ENCODE measurements at places on chromosomes 2 and 18.

DNA sequence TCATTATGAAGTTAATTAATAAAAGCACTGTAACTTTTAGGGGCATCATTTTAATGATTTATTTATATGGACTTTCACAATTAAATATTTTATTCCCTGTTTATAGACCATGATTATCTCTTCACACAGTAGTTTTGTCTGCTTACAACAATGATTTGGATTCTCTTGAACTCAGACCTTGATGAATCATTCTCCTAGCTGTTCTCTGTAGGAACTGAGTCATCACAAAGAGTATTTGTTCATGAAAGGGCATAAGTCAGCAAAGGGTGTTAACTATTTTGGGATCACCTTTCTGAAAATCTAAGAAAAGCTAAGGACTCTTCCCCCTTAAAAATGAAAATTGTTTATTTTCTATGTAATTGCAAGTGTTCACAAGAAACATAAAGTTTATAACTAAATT lies 461.1 kb upstream of the UBE2E3 start:
- DNase-seq, result no peak

- DNase-seq, result no peak
These were observed 707.9 kb upstream of the ID2 start for GRCh38 chr2:7973801-7974480.

- no peak for DNase-seq
These were observed 12.8 kb downstream of the IL1R2 start for GRCh38 chr2:102004581-102004980.

- DNase-seq, result no peak
These were observed 22.7 kb downstream of the MRO start for GRCh38 chr18:50797142-50797541.

GRCh38 chr2:21042958-21043743 lies 722 bp downstream of the APOB start:
- DNase-seq, result peak; percentile 25

DNA sequence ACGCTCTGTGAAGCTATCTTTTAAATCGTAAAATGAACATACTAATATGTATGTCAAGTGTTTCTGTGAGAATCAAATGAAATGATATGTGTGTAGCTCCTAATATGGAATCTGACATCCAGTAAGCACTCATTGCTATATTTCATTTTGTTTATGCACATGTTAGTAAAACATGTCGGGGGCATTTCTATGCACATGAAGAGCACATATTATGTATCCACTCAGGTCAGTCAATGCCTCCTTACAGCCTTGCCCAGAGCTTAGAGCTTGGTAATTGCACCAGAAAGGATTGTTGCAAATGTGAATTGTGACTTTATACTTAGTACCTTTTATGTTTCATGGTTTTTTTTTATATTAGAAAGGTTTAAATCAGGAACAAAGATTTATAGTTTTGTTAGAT lies 463.7 kb upstream of the HNMT start:
- no peak for DNase-seq

- no peak for DNase-seq
These were observed 2.3 kb downstream of the MYO1B start for GRCh38 chr2:191247381-191248057.

- no peak for DNase-seq
These were observed 132.3 kb upstream of the RND3 start for GRCh38 chr2:150619607-150620330.

GRCh38 chr2:47485751-47486300 lies 82.9 kb downstream of the MSH2 start:
- DNase-seq, result no peak

DNA sequence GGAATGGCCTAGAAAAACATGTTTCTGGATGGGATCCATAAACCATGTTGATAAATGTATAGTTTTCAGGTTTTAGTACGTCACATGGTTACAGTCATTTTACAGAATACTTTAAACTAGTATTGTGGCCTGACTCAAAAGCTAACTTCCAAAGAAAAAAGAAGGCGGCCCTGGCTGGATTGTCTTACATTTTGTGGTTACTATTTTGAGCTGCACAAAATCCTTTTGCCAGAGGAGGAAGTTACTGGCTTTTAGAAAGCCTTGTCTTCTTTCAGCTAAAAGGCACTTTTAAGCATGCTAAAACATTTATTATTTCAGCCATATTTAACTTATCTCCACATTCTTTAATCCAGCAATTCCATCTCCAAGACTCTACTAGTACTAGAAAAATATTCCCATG lies 227.9 kb downstream of the CDH2 start:
- no peak for DNase-seq

DNA sequence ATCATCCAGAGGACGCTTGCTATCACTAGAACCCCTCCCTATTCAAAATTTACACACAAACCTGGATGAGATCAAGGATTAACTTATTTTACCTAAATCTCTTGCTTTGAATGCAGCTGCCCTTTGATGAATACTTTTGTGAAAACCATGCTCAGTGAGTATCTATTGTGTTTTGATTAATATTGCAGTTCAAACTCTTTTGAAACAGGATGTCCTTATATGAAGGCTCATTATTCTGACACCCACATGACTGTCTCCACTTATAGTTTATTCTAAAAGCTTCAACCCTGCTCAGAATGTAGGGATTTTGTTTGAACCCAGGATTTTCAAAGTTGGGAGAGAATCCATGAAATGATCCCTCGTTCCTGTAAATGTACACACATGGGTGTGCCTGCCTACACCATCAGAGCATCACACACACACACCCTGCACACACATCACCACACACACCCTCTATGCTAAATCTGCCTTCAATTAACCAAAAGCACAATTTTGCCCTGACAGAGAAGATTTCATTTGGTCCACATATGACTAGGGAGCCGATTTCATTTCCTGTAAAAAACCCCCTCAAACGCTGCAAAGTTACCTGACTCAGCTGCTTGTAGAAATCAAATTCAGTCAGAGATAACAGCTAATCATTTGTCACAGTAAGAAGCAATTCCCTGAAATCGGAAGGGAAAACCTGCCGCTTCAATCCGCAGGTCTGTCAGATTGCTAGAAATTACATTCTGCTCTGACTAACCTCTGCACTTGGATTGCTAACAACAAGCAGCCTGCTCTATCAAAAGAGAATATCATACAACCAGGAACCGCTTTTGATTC lies 65.2 kb downstream of the ZEB2 start:
- no peak for DNase-seq

DNA sequence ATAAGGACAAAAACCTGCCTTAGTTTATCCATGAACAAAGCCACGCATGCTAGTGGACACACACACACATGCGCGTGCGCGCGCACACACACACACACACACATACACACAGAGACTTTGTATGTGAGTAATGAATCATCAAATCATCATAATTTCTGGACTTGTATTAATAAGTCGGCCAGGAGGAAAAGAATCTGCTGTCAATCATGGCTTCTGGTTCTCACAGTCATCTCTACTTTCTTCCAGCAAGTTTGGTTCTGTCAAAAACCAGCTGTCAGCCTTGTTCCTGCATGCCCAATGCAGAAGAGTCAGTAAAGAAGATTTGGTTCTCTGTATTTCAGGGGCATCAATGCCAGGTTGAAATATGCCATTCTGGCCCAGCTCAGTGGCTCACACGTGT lies 1.1 kb upstream of the TTR start:
- DNase-seq, result no peak

GRCh38 chr2:74499940-74500577 lies 656 bp upstream of the LBX2 start:
- no peak for DNase-seq

GRCh38 chr2:47403609-47404193 lies 745 bp downstream of the MSH2 start:
- DNase-seq, result no peak

DNA sequence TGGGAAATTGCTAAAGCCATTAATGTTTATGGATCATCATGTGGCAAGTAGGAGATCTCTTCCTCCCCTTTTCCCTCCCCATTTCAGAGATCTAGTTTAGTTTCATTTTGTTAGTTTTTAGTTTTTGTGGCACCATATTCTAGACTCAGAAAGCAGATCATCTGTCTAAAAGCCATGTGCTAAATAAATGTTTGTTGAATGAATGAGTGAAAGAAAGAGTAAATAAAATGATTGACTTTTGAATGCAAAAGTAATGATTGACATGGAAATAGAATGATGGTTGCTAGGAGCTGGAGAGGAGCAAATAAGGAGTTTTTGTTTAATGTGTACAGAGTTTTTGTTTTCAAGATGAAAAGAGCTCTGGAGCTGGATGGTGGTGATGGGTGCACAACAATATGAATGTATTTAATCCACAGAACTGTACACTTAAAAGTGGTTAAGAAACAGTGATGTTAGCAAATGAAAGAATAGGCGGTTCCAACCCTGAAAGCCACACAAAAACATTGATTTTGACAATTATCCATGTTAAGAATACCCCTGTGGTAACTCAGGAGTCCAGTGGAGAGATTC lies 23.6 kb downstream of the TMEM178A start:
- no peak for DNase-seq

GRCh38 chr2:241350878-241351639 lies 5.0 kb upstream of the FARP2 start:
- no peak for DNase-seq

DNA sequence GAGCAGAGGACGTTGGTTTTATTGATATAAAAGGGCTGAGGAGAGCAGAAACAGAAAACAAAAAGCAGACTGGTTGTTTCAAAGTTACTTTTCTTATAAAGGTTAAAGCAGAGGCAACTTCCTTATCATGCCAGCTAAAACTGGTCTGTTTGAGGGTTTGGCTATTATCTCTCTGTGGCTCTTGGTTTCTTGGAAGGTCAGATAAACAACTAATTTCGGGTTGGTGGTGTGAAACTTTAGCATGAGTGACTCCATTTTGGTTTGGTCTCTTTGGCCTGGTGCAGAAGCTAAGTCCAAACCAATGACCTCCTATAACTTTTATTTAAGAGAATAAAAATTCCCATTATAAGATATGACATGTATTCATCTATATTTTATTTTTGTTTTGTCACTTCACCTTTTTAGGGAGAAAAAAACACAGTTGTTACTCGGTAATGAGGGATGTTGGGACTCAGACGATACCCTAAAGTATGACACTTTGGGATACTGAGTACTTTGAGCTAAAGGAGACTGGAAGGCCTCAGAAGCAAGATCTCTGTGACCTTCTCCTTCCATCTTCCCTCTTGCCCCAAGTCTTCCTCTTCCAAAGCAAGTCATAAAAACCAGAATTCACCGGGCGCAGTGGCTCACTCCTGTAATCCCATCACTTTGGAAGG lies 23.3 kb downstream of the TNFAIP6 start:
- no peak for DNase-seq

GRCh38 chr2:238742664-238743063 lies 105.2 kb upstream of the TWIST2 start:
- no peak for DNase-seq

GRCh38 chr18:29594493-29594892 lies 1417.6 kb upstream of the CDH2 start:
- no peak for DNase-seq

DNA sequence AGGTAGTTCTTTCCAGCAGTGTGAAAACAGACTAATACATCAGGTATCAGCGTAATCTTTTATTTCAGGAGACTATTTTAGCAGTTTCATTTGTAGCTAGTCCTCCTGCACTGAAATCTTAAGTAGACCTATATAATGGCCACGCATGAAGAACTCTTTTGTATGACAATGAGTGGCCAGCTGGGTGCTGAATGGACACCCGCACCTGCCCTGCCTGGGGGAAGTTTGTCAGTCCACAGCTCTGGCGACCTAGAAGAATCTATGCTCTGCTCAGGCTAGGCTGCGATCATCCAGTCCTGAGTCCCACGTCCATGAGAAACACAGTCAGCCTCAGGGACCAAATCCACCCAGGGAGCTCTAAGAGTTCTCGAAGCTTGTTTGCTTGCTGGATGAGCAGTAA lies 709.2 kb upstream of the ID2 start:
- no peak for DNase-seq

DNA sequence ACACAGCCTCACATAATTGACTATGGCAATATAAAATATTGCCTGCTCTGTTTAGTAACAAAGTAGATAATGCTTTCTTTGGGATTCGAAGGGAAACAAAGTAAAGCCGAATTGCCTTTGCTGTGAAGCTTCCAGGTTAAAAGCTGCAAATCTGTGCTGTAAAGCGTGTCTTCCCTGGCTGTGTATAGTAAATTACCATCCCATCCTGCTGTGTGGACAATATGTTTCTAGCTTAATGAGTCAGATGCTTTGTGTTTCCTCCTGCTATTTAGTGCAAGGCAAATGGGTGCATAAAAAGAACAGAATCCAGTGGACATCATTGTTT lies 265.1 kb downstream of the SOCS6 start:
- DNase-seq, result no peak

DNA sequence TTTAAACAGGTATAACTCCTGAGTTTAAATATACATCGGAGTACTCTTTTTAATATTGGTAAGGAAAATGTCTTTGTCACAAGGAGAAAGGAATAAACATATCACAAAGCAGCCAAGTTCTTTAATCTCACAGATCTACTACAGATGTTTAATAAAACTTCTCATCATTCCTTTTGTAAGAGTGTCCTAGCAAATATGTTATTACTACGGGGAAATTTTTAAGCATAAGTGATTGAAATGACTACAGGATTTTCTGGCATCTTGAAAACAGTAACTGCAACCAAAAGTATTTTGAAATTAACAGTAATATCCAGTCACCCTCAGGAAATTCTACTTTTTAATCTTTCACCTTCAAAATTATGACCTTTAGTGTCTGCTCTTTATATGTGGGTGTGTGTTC lies 403.1 kb downstream of the IRS1 start:
- no peak for DNase-seq

GRCh38 chr2:207477896-207478295 lies 51.9 kb upstream of the CREB1 start:
- DNase-seq, result no peak

DNA sequence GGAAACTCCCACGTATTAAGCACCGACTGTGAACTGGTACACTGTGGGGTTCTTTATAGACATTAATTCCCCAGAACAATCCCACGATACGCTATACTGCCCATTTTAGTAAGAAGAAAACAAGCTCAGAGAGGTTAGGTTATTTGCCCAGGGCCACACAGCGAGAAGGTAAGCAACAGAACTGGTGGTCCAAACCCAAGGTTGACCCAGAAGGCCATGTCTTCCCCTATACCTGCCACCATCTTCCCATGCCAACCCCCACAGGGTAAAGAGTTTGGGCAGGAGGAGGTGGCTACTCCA lies 69.9 kb downstream of the MARCO start:
- no peak for DNase-seq

- no peak for DNase-seq
These were observed 87.0 kb downstream of the FARSB start for GRCh38 chr2:222568865-222569264.

DNA sequence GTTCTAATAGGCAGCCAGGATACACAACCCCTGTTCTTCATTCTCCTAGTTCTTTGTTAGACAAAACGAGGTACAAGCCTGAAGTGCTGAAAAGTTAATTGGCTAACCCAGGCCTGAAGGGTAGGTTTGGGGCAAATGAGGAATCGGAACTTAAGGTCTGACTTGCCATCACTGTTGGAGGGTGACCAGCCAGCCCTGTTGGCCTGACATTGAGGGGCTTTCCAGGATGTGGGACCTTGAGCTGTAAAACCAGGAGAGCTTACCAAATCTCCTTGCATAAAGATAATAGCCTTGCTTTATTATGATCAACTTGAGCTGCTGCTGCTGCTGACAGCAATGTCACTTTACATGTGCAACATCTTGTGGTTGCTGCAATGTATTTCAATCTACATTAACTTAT lies 256.0 kb downstream of the VAPA start:
- no peak for DNase-seq

- no peak for DNase-seq
These were observed 96.2 kb upstream of the STPG4 start for GRCh38 chr2:47251404-47251675.

GRCh38 chr2:26618611-26619010 lies 22.6 kb downstream of the CIB4 start:
- no peak for DNase-seq

- peak; percentile 29 for DNase-seq
These were observed 72.5 kb downstream of the ACOXL start for GRCh38 chr2:110804915-110805314.
